ENCODE measurements at places on chromosomes 2 and 18. TPM values are rescaled to one million over a fixed set of nuclear protein-coding genes. Genes with fewer than 3 reads are reported as not detected.

DNA sequence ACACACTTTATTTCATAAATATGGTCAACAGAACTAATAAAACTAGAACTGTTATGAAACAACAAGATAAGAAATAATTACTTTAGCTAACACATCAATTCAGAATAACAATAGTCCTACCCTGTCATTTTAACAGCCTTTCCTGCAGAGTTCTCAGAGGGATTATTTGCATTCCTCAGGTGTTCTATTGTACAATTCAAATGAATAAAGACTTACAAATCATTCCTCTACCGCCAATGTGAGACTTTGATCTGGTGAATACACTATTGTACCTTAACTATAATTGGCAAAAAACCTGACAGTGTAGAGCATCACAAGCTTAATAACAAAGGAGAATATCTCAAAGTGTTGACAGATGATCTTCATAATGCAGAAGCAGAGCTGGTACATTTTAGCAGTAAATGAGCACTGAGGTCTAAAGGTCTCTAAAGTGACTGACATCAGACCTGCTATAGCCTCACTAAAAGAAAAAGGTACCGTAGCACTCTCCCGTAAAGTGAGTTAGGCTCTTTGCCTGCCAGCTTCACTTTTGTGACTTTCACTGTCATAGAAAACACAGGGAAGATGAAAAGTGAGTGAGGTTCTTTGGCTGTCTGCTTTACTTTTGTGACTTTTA lies 118.8 kb upstream of the SP3 start:
- DNase-seq, result no peak

GRCh38 chr2:168448980-168449379 lies 7.1 kb upstream of the CERS6 start:
- no peak for DNase-seq

DNA sequence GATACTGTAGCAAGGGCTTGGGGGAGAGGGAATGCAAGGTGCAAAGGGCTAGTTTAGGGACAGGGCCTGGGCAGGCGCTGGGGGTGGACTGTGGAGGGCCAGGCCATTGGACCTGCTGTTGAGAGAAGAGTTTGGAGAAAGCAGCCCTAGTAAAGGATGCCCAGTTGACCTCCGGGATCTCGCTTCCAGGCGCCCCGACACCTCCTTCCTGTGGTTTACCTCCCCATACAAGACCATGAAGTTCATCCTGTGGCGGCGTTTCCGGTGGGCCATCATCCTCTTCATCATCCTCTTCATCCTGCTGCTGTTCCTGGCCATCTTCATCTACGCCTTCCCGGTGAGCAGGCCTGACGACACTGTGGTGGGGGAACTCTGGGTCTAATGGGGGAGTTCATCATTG lies 229.0 kb downstream of the DYSF start:
- peak; percentile 52 for DNase-seq

The LRP2 gene
- total RNA-seq, result 0.23 TPM

The RAB11FIP5 gene
- total RNA-seq, result 43.3 TPM

GRCh38 chr18:13271302-13271911 lies 52.8 kb downstream of the LDLRAD4 start:
- DNase-seq, result peak; percentile 68

All from lower leg skin (tissue), 4 donors.